ENCODE measurements at places on chromosomes 2 and 18. TPM values are rescaled to one million over a fixed set of nuclear protein-coding genes. Genes with fewer than 3 reads are reported as not detected.

DNA sequence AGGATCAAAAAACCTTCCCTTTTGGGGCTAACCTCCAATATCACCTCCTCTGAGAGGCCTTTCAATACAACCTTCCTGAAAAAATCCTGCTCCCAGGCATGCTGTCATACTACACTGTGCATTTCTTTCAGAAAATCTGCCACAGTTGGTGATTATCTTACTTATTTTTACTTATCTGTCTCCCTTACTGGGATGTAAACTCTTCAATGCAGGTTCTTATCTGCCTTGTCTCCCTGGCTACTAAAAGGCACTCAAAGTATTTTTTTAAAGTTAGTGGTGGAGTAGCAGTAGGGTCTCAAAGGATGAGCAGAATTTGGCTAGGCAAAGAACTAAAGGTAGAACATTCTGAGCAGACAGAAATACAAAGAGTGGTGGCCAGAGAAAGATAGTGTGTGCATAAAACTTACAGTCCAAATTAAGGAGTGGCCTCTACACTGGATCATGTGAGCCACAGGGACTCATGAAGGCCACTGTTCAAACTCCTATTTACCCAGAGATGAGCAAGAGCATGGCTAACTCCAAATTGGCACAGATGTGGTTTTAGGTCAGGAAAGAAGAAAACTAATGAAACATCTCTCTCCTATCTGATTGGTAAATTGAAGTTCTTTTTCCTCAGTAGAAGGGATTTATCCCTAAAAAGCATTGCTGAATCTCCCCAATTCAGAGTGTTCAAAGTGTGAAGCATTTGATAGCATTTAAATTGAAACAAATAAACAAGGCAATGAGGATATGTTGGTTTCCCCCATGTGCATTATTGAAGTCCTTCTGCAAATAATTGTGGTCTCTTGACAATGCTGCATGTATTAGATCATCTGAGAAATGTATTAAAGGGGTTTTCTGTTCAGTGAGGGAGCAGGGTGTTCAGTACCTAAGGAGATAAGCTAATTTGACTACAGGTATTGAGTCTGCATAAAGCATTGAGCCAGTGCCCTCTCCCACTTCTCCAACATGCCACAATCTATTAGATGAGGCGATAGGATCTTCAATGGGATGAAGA is 285.5 kb downstream of the MREG start:
- no peak overlapping the region for H3K27ac ChIP-seq
- no peaks in the 10 kb centered on the region for H3K4me1 ChIP-seq
- H3K27me3 ChIP-seq: no peaks in the 10 kb centered on the region
- DNase-seq: no peak

DNA sequence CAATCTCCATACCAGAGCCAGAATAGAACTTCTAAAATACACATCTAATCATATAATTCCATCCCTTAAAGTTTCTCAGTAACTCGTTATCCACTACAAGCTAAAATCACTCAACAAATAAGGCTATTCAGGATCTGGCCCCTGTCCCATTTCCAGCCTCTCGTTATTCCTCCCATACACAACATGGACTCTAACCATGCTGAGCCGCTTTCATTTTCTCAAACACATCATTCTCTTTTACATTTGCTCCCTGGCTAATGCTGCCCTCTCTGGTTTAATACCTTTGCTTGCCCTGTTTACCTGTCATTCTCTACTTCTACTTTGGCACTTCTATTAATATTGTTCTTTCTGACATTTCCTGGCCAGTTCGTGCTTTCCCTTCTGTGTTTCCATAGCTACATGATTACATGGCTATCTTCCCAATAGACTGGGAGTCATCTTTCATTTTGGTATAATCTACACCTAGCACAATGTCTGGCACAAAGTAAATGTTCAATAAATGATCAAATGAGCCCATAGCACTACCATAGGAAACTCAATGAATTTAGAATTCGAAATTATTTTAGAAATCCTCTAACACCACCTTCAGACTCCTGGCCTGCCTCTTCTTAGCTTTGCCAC is 163.6 kb upstream of the VRK2 start:
- no peak overlapping the region for H3K27ac ChIP-seq
- H3K27me3 ChIP-seq: no peaks in the 10 kb centered on the region
- H3K4me1 ChIP-seq: peaks cover 8% of the 10 kb centered on the region
- H3K4me3 ChIP-seq: no peak overlapping the region
- DNase-seq: no peak

Gene CHRNG
- total RNA-seq: not detected

Gene TMEM198
- 7.3 TPM for total RNA-seq

DNA sequence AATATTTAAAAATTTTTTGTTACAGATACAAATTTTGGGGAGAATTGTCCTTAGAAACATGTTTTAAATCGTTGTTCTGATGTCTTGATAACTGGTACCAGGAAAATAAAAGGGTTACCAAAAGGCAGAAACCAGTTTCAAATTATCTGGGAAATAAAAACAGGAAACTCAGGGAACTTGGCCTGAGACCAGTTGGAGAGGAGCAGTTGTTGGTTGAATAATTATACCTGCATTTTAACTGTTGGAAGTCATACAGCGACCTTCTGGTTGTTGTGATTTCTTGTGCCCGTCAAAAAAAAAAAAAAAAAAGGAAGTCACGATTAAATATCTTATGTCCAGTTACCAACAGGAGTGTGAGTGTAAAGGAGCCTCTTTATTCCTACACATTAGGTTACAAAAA is 51.8 kb downstream of the CRIM1 start:
- no peaks in the 10 kb centered on the region for H3K36me3 ChIP-seq
- DNase-seq: no peak
- H3K4me3 ChIP-seq: no peak overlapping the region
- H3K4me1 ChIP-seq: peaks cover 66% of the 10 kb centered on the region
- H3K27ac ChIP-seq: no peak overlapping the region
- no peaks in the 10 kb centered on the region for H3K27me3 ChIP-seq

DNA sequence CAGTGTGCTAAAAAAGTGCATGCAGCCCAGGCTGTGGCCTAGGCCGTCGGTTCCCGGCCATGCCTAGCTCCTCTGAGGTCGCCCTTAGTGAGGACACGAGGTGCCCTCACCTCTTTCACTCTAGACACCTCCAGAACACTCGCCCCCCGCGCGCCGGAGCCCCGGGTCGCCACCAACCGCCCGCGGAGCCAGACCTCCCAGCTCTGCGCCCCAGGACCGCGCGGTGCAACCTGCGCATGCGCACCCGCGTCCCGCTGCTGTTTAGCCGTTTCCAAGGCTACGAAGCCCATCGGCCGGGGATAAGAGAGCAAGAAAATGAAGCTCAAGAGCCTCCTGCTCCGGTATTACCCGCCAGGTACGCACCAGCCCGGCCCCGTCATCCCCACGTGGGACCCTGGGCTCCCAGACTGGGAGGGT is at the start of gene DAW1:
Gene DAW1, plus strand, starts transcription at position 257 of the 417 bp plus-strand sequence. Its CDS starts 59 bp downstream, at position 316.
- no peak within 1 kb of the TSS for H3K27ac ChIP-seq
- peaks cover 19% of the 10 kb centered on the region for H3K4me1 ChIP-seq
- H3K27me3 ChIP-seq: peaks cover 14% of the 10 kb centered on the region

Gene CCDC150
- total RNA-seq: 43.0 TPM

Data from WTC11 (cell line).